ENCODE measurements at places on chromosomes 3 and 15. TPM values are rescaled to one million over a fixed set of nuclear protein-coding genes. Genes with fewer than 3 reads are reported as not detected.

DNA sequence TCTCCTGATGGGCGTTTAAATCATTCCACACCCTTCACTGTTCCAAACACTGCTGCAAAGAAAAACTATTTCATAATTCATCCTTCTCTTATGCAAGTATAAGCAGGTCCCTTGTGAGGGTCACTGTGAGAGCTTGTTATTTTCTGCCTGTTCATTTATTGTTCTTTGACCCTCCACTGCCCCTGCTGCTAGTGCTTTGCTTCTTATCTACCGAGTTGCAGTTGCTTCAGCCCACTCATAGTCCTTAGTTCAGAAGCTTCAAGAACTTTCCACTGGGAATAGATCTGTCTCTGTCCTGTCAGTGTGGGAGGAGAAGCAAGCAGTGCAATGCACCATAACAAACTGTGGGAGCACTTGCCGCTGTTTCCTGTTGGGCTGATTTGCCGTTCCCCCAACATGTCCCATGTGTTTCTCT, 39.8 kb downstream of the RIOX2 start:
- no peak for DNase-seq
- H3K36me3 ChIP-seq: peaks cover 62% of the 10 kb centered on the region
- H3K4me3 ChIP-seq: no peak overlapping the region
- H3K27me3 ChIP-seq: no peaks in the 10 kb centered on the region
- H3K27ac ChIP-seq: no peak overlapping the region

- no peak for DNase-seq
- peak overlapping the region; percentile 24 for H3K4me3 ChIP-seq
- H3K27me3 ChIP-seq: peaks cover 2% of the 10 kb centered on the region
- peaks cover 3% of the 10 kb centered on the region for H3K36me3 ChIP-seq
These were observed 10.7 kb upstream of the ANXA2 start for GRCh38 chr15:60408463-60408981.

GRCh38 chr15:29773000-29773399, 49.3 kb downstream of the TJP1 start:
- no peak overlapping the region for H3K27ac ChIP-seq
- peaks cover 6% of the 10 kb centered on the region for H3K27me3 ChIP-seq
- H3K4me3 ChIP-seq: no peak overlapping the region
- H3K36me3 ChIP-seq: no peaks in the 10 kb centered on the region

DNA sequence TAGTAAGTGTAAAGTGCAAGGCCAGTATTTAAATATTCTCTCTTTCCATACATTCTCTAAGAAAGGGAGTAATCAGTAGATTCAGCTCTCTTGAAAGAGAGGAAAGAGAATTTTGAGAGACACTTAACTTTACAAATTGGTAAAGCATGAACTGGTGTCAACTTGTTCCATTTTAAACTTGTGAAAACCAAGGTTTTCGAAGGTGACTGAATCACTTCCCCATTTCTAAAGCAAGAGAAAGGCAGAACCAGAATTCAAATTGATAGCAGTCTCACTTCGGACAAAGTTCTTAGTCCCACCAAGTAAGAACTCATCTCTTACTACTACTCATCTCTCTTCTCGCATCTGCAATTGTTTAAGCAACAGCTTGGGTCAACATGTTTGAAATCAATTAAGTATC, 22.4 kb downstream of the TJP1 start:
- no peak overlapping the region for H3K27ac ChIP-seq
- no peak for DNase-seq
- H3K36me3 ChIP-seq: no peaks in the 10 kb centered on the region
- H3K4me3 ChIP-seq: no peak overlapping the region

SEMA3F gene
- 0.14 TPM for total RNA-seq

OR5K2 gene
- not detected for total RNA-seq

PRC1 gene
- 86.2 TPM for total RNA-seq

Measured in activated CD4-positive, alpha-beta T cell treated with anti-CD3 and anti-CD28 coated beads, Interleukin-2, amount 10 ng/mL, durations not matched to agents 24 days and 14 days (primary cell).